ENCODE measurements at places on chromosomes 11 and 22.

DNA sequence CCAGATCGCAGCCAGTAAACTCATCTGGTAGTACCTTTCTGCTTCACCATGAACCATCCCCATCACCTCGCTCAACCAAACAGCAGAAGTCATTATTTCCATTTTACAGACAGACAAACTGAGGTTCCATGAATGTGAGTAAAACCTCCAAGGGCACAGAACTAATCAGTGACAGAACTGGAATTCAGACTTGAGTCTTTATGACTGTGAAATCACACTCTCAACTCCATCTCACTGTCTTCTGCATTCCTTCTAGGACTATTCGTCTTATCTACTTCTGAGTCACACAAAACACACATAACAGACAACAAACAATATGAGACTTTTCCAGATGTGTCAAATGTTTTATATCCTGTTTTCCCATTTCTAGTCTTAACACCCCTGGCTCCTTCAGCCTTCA, 9.3 kb upstream of the NUP50 start:
- no peak for DNase-seq

GRCh38 chr11:43579171-43579918, 101.2 kb upstream of the HSD17B12 start:
- peak; percentile 40 for DNase-seq

- DNase-seq = peak; percentile 77
Measured at GRCh38 chr11:66881927-66882452, 25.1 kb downstream of the LRFN4 start.

GRCh38 chr22:37657590-37658132, 862 bp upstream of the PDXP start:
- DNase-seq = no peak

GRCh38 chr11:115659061-115659963, 155.1 kb upstream of the CADM1 start:
- peak; percentile 71 for DNase-seq

DNA sequence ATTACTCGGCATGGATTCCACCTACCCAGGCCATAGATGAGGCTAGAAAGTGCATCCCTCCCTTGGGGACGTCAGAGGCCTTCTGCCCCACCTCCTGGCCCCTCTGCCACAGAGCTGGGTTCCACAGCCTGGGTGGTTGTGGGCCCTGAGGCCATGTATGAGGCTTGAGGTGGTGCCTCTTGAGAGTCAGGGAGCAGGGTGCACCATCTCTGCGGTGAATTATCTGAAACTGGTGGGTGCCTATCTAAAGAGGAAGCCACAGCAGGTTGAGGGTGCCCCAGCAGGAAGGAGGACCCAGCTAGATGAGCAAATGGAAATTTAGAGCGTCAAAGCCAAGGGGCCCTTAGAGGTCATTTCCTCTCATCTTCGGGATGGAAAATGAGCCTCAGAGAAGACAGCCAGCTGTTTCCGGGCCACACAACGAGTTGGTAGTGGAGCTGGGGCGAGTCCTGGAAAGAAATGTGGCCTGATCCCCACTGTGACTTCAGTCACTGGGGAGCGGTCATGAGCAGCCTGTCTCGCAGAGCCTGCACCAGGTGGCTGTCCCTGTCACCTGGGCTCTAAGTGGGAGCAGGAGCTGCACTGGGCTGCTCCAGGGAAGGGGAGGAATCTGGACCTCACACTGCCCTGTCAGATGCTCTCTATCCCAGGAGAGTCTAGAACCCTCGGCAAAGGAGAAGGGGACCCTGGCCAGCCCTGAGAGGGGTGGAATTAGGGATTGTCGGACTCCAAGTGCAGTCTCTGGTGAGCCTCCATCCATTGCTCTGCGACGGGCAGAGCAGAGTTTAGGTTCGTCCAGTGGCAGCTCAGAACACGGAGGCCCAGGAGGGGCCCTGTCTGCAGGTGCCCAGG, 7.3 kb downstream of the ADORA2A start:
- no peak for DNase-seq

DNA sequence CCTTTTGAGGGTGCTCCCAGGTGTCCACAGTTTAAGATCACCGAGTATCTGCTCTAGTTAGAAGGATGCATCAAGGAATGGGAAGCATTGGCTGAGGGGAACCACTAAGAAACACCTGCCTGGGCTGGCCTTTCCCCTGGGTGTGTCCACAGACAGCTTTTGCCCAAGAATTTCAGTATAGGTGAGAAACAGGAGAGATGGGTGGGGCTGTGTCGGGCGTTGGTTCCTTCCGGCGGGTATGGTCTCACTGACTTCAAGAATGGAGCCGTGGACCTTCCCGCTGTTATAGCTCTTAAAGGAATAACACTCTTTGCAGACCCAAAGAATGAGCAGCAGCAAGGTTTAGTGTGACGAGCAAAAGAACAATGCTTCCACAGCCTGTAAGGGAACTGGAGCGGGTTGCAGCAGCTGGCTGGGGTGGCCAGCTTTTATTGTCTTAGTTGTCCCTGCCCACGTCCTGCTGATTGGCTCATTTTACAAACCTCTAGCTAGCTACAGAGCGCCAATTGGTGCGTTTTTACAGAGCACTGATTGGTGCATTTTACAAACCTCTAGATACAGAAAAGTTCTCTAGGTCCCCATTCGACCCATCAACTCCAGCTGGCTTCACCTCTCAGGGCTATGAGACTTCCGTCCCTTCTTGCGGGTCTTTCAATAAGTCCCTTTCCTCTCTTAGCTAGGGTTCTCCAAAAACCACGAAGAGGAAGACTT, 2.4 kb downstream of the FADS1 start:
- peak; percentile 31 for DNase-seq

- no peak for DNase-seq
Measured at GRCh38 chr11:33942954-33943353, 51.1 kb upstream of the LMO2 start.

- DNase-seq = no peak
Measured at GRCh38 chr22:28398981-28399380, 280.7 kb downstream of the TTC28 start.

- no peak for DNase-seq
Measured at GRCh38 chr11:69115586-69116560, 39.9 kb upstream of the SMIM38 start.

DNA sequence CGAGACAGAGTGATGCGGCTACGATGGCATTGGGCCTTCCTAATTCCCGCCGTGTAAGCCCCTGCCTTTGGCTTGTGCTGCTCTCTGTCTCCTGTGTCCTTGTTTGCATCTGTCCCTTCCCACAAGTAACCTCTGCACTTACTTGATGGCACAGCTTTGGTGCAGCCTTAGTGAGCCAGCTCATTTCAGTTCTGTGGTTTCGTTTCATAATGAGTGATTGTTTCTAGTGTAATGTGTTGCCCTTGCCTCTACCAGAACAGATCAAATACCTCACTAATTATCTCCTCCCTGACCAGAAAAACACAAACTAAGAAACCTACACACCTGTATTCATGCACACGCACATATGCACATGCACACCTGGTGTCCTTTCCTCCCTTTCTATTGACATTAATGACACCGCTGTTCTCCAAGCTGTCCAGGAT, 58.8 kb downstream of the GRK3 start:
- peak; percentile 8 for DNase-seq

DNA sequence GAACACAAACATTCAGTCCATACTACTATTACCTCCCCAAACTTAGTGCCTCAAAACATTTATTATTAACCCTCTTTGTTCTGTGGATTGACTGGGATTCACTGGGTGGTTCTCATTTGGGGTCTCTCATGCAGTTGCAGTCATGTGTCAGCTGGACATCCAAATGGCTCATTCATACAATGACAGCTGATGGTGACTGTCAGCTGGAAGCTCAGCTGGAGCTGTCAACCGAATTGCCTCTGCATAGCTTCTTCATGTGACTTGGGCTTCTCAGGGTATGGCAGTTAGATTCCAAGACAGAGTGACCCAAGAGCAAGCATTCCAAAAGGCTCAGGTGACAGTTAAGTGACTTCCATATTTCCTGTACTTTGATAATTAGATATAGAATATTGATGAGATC, 85.2 kb downstream of the CCDC34 start:
- DNase-seq = no peak

DNA sequence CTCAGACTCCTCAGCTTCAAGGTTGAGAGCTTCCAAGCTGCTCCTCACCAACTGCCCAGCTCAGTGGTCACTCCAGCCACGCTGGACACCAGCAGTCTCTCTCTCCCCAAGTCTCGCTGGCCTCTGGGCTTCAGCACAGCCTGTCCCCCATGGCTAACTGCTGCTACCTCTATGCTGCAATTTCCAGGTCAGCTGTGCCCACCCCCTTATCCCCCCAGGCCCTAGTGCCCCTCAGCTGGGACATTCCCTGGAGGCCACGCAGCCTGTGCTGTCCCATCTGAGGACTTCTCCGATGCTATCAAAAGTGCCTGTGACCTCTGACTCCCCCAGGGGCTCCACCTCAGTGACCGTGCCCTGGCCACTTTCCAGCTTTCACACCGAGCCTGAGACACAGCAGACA, 37.5 kb upstream of the PHF21B start:
- no peak for DNase-seq

GRCh38 chr11:28491431-28491830, 383.2 kb downstream of the METTL15 start:
- no peak for DNase-seq

Data from NCI-H2171 treated with DMSO at 0.1 percent for 48 hours (cell line).